ENCODE measurements at places on chromosomes 3 and 15. TPM values are rescaled to one million over a fixed set of nuclear protein-coding genes. Genes with fewer than 3 reads are reported as not detected.

MAP4 gene
- total RNA-seq = 65.4 TPM

SERPINI2 gene
- total RNA-seq = not detected

DNA sequence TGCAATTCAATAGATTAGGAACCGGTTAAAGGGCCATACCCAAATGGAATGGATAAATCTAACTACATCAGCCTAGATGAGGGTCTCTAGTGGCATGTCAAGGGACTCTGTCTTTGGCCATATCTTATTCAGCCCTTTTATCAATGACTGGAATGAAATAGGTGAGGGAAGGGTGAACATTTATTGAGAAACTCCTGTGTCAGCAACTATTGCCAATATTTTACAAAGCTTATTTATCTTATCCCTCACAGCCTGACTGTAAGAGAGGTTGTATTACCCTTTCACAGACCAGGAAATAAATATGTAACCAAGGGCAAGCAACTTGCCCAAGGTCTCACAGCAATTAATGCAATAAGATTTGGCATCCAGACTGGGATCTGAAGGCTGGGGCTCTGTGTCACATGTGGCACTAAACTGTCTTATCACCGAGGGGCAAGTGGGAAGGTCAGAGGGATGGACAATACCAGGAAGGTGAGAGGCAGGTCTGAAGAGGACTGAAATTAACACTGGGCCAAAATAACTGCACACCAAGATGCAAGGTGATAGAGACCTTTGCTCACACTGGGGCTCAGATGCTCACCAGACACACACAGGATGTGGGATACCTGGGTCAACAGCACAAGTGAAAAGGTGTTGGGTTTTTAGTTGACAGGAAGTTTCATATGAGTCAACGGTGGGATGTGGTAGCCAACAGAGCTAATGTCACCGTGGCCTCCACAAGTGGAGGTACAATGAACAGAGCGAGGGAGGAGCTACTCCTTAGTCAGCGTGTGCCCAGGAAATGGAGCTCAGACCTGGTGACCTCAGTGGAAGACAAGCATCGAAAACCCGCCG is 261.3 kb downstream of the RPLP1 start:
- H3K36me3 ChIP-seq = no peaks in the 10 kb centered on the region
- DNase-seq = no peak
- H3K27me3 ChIP-seq = no peaks in the 10 kb centered on the region
- H3K27ac ChIP-seq = no peak overlapping the region

- H3K4me1 ChIP-seq = no peaks in the 10 kb centered on the region
- no peaks in the 10 kb centered on the region for H3K36me3 ChIP-seq
- H3K27me3 ChIP-seq = no peaks in the 10 kb centered on the region
- no peak overlapping the region for H3K4me3 ChIP-seq
Observed at GRCh38 chr3:98504539-98504938, 7.1 kb downstream of the OR5K2 start.

GRCh38 chr3:9119331-9119730 is 130.1 kb downstream of the SRGAP3 start:
- no peaks in the 10 kb centered on the region for H3K4me1 ChIP-seq
- H3K4me3 ChIP-seq = no peak overlapping the region
- no peak for DNase-seq
- H3K36me3 ChIP-seq = no peaks in the 10 kb centered on the region
